Midbrain (tissue), 1 donor: ENCODE measurements at places on chromosomes 2 and 18.

DNA sequence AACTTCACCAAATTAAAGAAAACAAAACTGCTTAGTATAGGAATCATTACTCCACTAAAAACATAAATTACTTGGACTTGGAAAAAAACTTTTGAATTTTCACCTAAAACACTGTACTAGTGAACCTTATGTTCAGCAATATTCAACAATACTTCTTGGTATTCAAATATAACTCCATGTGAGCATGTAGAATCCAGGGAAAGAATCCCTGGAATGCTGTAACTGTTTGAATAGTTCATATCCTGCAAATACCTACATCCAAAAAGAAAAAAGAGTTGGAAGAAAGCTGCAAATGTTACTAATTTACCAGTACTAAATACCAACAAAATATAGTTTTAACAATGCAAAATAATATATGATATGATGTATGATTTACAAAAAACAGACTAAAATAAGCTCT is 65.4 kb downstream of the IKZF2 start:
- no peak for DNase-seq

- DNase-seq = no peak
These were observed 32.6 kb upstream of the GPR39 start for GRCh38 chr2:132383956-132384355.

DNA sequence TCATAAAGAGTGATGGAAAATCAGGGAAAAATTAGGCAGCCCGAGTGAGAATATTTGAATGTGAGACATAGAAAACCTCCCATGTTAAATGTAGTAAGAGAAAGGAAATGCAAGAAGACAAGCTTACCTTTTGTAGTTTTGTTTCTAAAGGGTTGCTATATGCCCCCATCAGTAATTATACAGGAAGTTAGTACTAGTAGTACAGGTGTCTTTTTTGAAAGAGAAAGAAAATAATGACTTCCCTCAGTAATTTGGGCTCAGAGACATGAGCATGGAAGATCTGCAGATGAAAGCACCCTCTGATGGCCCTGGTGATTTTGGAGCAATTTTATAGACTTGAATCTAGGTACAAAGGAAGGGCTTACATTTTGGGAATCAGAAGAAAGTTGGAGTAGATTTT is 80.8 kb downstream of the RHBDD1 start:
- no peak for DNase-seq

GRCh38 chr2:33317369-33318007 is 159.0 kb upstream of the RASGRP3 start:
- DNase-seq = no peak

DNA sequence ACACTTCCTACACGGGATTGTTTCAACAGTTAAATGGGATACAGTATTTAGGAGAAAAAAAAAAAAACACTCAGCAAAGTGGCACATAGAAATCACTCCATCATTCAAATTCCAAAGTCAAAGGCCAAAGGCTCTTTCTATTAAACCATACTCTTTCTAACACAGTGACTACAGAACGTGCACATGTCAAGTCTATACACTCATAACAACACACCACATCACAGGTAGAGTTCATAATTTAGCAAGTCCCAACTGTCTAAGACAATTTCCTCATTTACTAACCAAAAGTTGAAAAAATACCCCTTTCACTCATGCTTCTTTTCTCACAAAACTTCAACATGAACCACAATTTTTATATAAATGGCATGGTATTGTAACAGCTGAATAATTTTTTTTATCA is 70.8 kb downstream of the MBOAT2 start:
- DNase-seq = no peak

DNA sequence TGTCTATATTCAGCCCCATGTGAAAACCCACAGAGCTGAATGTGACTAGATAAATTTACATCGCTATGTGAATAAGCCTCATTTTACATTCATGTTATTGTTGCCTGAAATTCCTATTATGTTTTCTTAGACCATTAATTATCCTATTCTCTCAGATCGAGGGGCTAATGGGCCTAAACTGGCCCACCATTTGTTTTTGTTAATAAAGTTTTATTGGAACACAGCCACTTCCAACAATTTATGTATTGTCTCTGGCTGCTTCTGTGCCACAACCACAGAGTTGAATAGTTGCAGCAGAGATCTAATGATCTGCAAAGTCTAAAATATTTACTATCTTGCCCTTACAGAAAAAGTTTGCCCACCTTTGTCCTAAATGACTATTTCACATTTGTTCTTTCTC is 61.0 kb downstream of the KLHL14 start:
- no peak for DNase-seq

GRCh38 chr18:80112624-80113248 is 3.7 kb downstream of the ADNP2 start:
- no peak for DNase-seq

- no peak for DNase-seq
These were observed 313.6 kb upstream of the MC4R start for GRCh38 chr18:60686142-60686541.

DNA sequence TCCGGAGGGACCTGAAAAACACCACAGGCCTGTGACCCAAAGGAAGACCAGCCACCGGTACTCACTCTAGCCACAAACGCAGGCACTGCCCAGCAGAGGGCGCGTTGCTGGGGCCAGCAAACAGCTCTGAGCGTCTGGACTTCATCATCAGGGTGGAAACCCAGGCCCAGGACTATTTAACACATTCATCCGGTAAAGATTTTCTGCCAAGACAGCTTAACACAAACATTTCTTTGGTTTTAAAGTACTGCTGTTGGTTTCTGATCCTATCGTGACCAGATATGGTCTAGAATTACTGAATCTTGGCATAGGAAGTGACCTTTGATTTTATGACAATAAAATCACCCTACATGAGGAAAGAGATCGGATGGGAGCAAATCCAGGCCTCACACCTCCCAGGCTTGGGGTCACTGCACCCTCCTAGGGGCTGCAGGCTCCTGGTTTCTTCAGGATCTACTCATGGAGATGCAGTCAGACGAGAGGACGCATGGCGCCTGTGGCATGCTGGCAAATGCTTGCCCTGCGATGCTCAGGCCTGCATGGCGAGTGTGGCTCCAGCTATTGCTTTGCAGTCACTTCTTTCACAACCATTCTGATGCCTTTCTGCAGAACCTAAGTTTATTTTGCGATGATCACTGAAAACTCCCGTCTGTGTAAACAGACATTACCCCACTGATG is 130.4 kb downstream of the COL4A4 start:
- no peak for DNase-seq

GRCh38 chr2:39733070-39733674 is 45.9 kb downstream of the THUMPD2 start:
- no peak for DNase-seq

DNA sequence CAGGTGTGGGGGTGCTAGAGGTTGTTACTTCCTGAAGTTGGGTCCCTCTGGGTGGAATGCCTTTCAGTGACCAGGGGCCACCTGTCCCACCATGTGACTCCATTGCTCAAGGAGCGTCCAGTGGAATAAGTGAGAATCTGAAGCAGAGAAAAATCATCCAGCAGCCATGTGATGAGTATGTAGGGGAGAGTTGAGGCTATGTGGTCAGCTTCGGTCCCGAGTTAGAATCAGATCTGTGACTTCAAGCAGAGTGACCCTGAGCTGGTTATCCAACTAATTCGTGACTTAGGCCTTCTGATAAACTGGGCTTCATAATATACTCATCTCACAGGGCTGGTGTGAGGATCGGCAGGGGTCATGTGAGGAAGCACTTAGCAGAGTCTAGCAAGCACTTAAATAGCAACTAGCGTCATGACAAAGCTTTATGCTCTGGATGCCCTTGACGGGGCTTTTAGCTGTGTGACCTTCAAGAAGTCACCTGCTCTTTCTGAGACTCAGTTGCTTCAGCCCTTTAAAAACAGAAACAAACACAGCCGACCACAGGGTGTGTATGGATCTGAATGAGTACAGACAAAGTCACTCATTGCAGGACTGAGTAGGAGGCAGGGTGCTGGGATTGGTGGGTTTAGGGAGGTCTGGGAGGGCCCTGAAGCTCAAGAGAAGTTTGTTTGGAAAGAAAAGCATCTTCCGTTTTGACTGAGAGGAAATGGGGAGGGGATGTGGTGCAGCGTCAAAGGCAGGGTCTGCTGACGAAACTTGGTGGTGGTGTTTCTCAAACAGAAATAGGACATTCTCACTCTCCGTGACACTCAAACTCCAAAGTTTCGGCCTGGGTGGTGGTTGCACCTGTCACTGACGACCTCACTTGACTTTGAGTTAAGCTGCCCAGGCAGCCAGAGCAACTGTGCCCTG is 264.0 kb upstream of the CXCR4 start:
- DNase-seq = no peak

DNA sequence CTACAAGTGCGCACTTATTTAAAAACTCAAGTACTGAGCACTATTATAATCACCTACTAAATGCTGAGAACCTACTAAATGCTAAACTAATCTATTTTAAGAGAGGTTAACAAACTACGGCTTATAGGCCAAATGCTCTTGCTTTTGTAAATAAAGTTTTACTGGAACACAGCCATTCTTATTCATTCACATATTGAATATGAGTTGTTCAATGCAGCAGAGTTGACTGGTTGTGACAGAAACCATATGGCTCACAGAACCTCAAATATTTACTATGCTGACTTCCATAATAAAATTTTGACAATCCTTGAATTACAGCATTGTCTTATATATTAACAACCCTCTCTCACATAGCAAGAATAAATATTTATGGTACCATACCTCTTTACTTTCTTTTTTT is 103.2 kb downstream of the ZNF521 start:
- DNase-seq = no peak

GRCh38 chr2:172674034-172674967 is 61.3 kb upstream of the RAPGEF4 start:
- no peak for DNase-seq

DNA sequence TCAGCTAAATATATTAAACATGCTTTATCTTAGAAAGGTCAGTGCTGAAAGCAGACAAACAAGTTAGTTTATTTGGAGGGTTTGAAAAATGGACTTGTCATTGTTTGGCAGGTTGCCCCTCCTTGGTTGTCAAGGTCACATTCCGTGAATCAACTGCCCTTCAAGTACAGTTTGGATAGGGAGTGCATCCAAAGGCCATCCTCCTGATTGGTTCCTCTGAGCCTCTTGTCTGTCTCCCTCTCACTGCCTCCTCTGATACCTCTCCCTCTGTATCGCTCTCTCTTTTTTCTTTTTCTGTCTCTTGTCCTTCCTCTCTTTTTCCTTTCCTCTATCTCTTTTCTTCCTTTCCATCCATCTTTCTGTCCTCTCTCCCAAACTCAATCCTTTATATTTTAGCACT is 5.4 kb downstream of the ITGAV start:
- no peak for DNase-seq

GRCh38 chr2:177165061-177165583 is 47.5 kb upstream of the HNRNPA3 start:
- peak; percentile 75 for DNase-seq
